ENCODE measurements at places on chromosomes 3 and 15.
A peak's percentile ranks its signal among the peaks of the same experiment; 100 is the strongest.

DNA sequence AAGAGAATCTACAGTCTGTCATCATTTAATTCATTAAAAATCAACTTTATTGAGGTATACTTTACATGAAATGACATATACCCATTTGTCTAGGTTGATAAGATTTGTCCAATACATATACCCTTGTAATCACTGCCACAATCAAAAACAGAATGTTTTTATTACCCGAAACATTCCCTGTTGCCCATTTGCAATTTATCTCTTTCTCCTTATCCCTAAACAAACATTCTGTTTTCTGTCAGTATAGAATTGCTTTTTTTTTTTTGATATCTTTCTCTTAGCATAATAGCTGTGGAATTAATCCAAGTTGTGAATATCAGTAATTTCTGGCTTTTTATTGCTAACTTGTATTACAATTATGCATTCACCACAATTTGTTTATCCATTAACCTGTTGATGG lies 4.3 kb upstream of the CNTN6 start:
- no peak for DNase-seq

DNA sequence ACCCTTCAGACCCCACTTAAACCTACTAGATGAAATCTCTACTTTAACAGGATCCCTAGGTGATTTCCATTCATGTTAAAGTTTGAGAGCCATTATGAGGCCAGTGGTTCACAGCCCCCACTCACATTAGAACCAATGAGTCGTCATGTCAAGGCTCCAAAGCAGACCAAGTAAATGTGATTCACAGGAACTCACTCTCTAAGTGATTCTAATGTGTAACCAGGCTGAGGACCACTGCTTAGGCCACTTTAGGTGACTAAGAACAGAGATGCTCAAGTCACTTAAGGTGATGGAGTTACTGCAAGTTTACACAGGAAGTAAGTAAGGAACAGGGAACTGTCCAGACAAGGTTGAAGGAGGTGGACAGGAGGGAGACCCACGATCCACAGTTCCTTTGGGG lies 7.7 kb downstream of the GALNT15 start:
- no peak for DNase-seq

GRCh38 chr3:29695643-29696198 lies 414.9 kb downstream of the RBMS3 start:
- peak; percentile 8 for DNase-seq

- no peak for DNase-seq
Measured at GRCh38 chr3:89682556-89682955, 575.1 kb downstream of the EPHA3 start.

DNA sequence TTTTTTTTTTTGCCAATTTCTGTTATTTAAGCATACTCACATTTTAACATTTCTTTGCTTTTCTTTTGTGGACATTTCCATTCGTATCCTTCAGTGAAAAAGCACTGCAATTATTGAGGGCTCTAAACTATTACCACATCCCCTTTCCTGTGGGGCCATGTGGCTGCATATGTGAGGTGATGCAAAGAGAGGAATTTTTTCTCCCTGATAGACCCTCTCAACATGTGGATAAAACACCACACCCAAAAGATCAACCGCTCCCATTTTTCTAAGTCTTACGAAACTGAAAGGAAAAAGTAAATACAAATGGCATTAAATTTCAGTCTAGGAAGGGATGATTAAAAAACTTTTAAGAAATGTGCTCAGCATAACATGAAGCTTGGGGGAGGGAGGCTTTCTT lies 68.8 kb downstream of the DNAJC13 start:
- peak; percentile 14 for DNase-seq

DNA sequence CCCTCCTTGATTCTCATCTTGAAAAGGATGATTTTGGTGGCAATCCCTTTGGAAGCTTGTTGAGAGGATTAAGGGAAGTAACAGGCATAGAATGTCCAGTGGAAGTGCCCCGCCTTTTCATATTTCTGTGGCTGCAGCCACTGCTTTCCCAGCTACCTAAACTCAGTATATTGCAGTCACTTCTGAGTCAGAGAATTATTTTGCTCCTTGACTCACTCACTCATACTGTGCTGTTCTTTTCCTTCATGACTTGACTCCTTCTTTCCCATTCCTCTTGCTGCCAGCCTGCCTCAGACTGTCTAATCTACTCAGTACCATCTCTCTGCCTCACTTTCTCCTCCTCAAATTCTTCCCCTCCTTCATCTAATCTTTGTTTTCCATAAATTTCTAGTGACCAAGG lies 26.5 kb upstream of the POLR2M start:
- DNase-seq, result peak; percentile 64

- no peak for DNase-seq
Measured at GRCh38 chr3:182116386-182116785, 404.7 kb downstream of the SOX2 start.

DNA sequence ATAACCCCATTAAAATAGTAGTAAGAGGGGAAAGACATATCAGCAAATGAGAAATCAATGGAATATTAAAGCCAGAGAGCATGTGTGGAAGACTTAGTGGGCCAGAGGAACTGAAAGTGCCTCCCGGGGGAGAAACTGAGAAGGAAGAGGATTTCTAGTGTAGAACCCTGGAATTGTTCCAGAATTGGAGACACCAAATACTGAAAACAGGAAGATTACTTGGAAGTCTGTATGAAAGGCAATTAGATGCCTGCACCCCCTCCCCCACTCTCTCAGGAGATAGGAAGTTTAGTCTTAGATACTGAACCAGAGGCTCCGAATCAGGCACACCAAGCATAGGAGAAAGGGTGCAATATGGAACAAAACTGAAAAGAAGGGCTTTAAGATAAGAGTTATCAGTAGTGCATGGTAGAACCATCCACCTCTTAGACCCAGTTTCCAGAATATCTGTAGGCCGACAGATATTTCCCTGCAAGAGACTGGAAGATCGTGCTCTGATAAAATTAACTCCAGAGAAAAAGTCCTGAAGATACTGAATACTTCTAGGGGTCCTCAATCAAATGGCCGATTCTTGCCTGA lies 32.4 kb downstream of the KLHL18 start:
- no peak for DNase-seq

GRCh38 chr3:33047842-33048834 lies 48.8 kb downstream of the GLB1 start:
- DNase-seq, result no peak

DNA sequence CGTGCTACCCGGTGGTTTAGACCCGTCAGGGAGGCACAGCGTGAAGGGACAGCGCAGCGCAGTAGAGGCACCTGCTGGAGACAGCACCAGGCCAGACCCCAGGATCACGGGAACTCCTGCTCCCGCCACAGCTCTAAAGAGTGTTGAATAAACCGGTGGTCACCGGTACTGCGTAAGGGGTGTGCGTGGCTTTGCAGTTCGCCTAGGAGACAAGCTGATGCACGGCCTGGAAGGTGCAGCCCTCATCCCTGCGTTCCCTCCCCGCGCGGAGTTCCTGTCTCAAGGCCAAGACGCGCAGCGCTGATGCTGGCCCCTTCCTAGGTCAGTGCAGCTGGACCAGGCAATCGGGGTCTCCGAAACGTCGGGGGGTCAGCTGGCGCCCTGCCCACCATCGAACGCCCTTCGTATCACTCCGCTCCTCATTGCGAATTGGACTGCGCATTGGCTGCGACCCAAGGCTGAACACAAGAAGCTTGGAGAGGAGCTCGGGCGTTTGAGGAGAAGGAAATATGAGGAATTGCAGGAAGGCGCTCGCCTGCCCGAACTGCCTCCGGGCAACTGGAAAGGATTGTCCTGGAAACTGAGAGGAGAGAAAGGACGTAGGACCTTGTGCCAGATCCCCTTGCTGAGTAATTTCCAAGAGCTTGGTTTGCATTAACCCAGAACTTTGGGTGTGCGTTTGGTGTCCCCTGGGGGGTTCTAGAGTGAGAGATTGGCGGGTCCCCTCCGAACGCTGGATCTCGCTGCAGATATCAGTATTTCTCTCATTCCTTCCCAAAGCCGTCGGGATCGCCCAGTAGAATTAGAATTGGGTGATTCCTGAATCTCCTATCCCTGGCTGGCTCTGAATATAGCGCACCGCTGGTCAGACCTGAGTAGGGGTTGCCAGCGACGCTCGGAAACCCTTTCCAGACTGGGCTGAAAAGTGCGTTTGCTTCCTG lies 2.3 kb upstream of the SOX14 start:
- no peak for DNase-seq

DNA sequence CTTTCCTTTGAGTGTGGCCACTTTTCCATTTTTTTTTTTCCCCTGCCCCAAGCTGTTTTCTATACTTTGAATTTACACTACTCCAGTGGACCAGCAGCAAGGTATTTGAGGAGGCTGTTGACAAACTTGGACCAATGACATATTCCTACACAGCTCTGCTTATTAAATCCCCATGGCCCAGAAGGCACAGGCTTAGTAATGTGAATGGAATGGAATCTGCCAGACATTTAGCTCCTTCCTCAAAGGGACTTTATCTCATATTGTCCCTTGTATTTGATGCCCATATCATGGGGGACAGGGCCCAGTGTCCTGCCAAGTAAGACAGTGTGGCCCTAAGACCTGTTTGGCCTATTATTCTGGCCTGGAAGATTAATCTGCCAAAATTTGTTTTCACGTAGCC lies 107.5 kb downstream of the CHCHD6 start:
- DNase-seq, result no peak

DNA sequence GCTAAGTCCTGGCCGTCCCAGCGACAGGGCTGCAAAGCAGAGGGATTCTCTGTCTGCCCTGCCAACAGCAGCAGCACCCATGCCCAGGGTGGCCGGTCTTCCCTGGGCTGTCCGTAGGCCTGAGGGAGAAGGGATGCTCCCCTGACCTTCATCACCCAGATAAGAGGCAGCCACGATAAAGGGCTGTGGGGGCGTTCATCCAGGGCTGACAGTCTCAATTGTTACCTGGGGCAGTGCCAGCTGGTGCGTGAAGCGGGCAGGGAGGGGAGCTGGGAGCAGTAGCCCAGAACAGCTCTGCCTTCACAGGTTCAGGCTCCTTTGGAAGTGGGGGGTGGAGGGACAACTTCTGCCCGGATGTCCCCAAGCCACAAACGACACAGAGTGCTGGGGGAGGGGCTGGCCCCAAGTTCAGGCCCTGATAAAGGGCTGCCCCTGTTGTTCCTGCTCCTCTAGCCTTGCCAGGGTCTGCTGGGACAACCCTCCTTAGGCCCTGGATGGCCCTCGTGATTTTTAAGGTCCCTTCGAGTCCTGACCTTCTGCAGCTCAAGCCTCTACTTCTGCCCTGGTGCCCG lies 94.7 kb downstream of the RAB11A start:
- no peak for DNase-seq

GRCh38 chr15:69679623-69680228 lies 227.1 kb downstream of the RPLP1 start:
- DNase-seq, result no peak

DNA sequence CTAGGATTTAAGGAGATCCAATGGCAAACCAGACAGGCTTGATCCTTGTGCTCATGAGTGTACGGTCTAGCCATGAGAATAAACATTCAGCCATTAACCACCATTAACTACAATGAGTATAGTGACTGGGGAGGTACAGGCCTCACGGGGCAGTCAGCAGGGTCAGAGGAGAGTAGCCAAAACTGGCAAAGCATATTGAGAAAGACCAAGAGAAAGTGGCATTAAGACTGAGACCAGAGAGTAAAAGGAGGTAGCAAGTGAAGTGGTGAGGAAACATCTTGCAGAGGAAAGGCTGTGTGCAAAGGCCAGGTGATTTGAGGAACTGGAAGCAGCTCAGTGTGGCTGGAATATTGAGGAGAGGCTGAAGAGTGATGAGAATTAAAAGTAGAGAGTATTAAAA lies 407.2 kb upstream of the LMCD1 start:
- no peak for DNase-seq

DNA sequence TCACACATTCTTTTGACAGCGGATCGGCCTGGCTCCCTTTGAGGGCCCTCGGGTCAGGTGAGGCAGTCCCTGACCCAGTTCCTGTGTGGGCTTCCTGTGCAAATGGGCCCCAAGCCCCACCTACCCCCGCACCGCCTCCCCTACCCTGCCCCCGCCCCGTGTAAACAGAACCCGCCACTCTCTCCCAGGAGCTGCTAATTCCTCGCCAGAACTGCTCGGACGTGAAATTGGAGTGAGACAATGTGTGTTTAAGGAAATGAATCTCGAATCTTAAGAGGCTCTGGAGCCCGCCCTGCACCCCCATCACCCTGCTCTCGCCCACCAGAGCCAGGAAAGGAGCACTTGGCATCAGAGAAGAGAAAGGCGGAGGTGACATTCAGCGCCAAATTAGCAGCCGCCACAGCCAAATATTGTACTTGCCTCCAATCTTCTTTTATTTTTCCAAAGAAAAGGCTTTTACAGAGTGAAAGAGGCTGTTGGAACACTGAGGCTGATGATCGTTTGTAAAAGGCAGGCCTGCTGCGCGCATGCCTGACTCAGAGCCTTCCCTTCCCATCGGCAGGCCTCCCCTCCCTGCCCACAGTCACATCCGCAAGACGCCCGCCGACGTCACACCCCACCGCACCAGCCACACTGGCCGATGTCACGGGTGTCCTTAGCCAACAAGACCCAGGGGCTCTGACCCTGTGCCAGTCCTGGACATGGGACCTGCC lies 53.1 kb downstream of the CACNA2D2 start:
- no peak for DNase-seq

GRCh38 chr15:53522991-53523390 lies 236.5 kb downstream of the WDR72 start:
- DNase-seq, result no peak

DNA sequence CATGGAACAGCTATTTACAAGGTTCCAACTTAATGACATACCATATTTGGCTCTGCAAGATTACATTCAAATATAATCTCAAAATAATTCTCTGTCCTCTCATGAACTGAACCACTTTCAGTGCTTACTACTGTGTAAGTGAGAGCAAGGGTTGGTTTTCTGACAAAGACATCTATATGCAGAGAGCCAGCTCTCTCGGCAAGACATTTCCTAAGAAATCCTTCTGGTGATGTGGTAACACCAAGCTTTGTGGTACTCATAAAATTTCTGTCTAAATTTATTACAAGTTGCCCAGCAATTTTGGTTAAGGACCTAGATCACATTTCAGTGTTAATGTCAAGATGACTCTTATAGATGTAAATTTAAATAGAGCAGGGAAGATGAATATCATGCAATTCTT lies 184.9 kb downstream of the GAP43 start:
- DNase-seq, result no peak

DNA sequence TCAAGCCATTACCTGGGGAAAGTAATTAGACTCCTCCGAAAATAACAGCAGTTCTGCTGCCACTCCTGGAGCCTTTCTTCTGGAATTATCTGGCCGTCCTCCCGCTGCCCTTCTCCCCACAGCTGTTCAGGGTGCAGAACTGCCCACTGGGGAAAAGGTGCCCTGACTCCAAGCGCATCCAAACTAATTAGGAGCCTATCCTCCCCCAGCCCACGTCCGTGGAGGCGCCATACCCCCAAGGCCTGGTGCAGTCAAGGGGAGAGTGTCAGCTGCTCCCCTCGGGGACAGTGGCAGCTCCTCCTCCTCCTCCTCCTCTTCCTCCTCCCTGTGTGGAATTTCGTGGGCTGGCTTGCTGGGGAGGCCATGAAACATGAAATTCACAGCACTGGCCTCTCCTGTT lies 177.2 kb downstream of the XXYLT1 start:
- no peak for DNase-seq

GRCh38 chr3:13605555-13605954 lies 56.6 kb downstream of the FBLN2 start:
- no peak for DNase-seq

DNA sequence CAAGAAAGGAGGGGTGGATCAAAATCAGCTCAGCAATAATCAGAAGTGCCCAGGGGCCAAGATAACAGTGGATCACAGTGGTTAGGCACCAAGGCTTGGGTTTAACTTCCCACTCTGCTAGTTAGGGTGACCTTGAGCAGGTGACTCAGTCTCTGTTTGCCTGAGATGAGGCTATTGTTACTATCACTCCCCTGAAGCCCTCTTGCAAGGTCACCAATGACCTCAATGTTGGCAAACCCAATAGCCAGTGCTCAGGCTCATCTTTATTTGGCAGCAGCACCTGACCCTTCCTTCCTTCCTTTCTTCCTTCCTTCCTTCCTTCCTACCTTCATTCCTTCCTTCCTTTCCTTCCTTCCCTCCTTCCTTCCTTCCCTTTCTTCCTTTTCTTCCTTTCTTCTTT lies 102.4 kb upstream of the HACD2 start:
- DNase-seq, result no peak
